Esophagus squamous epithelium (tissue), 5 donors: ENCODE measurements at places on chromosomes 5 and 9.

DNA sequence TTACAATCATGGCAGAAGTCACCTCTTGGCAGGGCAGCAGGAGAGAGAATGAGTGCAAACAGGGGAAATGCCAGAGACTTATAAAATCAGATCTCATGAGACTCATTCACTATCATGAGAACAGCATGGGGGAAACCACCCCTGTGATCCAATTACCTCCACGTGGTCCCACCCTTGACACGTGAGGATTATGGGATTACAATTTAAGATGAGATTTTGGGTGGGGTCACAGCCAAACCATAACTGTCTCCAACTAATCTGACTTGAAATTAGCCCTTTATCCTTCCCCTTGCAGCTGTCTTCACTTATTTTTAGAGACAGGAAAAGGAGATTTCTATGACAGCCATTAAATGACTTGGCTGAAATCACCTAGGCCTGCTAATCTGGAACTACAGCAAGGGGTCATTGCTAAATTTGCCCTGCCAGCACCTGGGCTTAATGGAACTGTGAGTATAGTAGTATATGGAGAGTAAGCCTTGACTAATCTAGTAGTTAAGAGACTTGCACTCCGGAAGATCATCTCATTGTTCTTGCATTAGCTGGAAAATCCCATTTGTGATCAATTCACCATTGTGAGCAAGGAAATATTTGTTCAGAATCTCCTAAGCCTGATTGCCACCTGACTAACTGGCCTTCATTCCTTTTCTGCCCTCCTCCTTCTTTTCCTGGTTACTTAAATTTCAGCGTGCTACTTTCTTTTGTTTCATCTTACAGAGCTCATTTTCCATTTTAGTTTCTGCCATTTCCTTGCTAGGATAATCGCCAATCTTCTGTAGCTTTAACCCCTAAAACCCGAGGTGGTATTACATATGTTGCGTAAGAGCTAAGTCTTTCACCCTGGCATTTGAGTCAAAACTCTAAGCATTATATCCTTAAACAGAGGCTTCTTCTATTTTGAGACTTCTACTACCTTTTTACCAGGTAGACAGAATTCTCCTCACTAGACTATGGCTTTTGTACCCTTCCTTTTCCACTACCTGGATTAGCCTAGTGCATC lies 65.3 kb upstream of the RUSC2 start:
- no peak for DNase-seq

GRCh38 chr9:34282096-34282495 lies 47.0 kb downstream of the KIF24 start:
- DNase-seq, result no peak

DNA sequence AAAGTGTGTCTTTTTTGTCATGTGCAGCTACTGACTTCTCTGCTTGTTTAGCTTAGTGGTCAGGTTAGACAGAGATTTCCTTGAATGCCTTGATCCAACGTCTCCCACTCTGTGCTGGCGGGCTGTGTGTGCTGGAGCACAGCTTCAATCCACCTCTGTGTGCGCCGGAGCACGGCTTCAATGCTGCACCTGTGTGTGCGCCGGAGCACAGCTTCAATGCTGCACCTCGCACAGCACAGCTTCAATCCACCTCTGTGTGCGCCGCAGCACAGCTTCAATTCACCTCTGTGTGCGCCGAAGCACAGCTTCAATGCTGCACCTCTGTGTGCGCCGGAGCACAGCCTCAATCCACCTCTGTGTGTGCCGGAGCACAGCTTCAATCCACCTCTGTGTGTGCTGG lies 69.0 kb upstream of the PHYKPL start:
- DNase-seq, result no peak

DNA sequence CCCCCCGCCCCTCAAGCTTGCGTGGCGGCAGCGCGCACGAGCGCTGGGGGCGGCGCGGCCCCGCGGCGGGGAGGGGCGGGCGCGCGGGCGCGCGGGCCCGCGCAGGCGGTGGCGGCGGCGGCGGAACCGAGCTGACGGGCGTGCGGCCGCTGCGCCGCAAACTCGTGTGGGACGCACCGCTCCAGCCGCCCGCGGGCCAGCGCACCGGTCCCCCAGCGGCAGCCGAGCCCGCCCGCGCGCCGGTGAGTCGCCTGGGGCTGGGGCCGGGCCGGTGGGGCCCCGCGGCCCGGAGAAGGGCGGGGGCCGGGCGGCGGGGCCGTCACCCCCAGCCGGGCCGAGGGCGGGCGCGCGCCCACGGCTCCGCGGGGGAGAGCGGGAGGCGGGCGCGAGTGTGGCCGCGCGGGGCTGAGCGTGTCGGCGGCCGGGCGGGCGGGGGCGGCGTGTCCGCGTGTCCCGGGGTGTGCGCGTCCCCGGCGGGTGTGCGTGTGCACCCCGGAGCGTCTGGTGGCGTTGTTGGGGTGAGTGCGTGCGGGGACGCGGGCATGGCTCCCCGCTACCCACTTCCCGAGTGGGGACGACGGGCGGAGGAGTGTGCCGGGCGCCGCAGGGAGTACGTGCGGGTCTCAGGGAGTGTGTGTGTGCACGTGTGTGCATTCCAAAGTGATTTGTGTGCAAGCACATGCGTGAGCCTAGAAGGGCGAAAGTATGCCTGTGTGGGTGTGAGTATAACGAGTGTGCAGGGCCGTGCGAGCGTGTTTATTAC lies at the start of gene NEK6:
Gene NEK6 (plus strand): TSS at position 106 of the 763 bp plus-strand sequence. CDS start 44,016 bp downstream, outside the sequence.
- no peak for DNase-seq

GRCh38 chr5:147051193-147051592 lies 172.6 kb upstream of the PPP2R2B start:
- no peak for DNase-seq

DNA sequence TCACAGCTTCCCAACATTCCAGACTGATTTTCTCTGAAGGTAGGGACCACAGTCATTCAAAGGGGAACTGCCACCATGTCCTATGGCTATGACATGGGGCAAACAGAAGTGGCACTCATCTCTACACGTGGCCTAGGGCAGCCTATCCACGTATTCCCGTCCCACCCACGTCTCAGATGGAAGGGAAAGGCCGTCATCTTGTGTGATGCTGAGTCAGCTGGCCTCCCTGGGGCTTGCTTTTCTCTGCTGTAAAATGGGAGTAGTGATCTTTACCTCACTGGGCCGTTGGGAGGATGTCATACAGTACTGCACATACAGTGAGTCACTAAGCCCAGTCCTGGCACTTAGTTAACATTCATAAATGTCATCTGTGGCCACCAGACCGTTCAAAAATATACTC lies 72.3 kb downstream of the RAPGEF1 start:
- DNase-seq, result no peak

- no peak for DNase-seq
These were observed 13.7 kb upstream of the PRELID2 start for GRCh38 chr5:145848854-145849253.

GRCh38 chr9:103261951-103262350 lies 266.8 kb downstream of the CYLC2 start:
- DNase-seq, result no peak

GRCh38 chr9:673966-674526 lies 167.5 kb upstream of the DMRT1 start:
- DNase-seq, result no peak

DNA sequence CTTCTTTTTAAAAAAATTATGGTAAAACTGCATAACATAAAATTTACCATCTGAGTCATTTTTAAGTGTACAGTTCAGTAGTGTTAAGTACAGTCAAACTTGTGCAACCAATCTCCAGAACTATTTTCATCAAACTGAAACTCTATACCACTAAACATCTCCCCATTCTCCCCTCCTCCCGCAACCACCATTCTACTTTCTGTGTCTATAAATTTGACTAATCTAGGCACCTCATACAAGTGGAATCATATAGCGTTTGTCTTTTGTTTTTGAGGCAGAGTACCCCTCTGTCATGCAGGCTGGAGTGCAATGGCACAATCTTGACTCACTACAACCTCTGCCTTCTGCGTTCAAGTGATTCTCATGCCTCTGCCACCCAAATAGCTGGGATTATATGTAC lies 24.0 kb upstream of the EBF1 start:
- no peak for DNase-seq

- no peak for DNase-seq
These were observed 82.0 kb downstream of the SLC1A1 start for GRCh38 chr9:4572184-4572826.

GRCh38 chr9:123286324-123286723 lies 17.9 kb upstream of the STRBP start:
- no peak for DNase-seq

DNA sequence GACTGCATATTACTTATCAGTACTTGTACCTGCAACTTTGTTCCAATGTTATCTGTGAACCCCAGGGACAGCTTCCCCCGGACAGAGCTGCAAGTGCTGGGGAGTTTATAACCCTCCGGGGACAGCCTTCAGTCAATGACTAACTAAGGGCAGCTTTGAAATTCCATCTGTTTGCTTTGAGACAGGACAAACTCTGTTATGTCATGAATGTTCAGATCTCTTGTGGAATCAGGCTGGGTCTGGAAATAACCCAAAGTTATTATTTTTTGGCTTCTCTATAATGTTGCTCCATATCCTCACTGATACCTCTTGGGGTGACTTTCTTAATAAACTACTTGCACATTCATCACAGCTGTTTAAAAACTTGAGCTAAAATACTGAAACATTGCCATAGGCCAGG lies 617.5 kb upstream of the TLE4 start:
- no peak for DNase-seq

DNA sequence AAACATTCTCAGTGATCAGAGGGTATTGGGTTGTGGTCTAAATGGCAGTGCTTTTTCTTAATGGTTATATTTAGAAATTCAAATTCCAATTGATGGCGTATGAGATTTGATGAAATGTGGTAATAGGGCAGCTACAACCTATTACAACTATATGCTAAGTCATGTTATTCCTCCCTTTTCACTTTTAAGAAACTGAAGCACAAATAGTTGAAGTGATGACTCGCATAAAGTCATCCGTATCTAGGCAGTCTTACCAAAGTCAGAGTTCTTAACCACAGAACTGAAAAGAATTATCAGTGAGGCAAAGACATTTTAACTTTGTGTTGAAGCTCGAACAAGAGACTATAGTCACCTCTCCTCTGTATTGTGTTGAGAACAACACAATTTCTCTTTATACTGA lies 28.2 kb downstream of the C9orf152 start:
- DNase-seq, result no peak

- no peak for DNase-seq
These were observed 258.7 kb downstream of the TRIM32 start for GRCh38 chr9:116945817-116946216.

DNA sequence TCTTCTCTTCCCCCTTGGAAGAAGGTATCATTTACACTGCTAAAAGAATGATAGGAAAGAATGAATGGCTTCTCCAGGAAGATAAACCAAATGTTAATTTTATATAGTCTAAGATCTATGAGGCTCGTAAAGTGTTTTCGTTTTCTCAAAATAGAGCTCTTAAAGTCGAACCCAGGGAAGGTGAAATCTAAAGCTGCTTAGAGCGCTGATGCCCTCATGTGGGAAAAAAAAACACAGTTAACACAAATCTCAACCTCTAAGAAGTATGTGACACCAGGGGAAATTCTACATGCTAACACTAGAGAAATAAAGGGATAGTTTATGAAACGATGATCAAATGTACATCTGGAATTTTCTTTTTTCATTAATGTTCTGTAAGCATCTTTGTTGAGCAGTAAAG lies 257.9 kb downstream of the RASEF start:
- no peak for DNase-seq

- no peak for DNase-seq
These were observed at the start of gene PCDHA1 for GRCh38 chr5:140785905-140786686. TSS of gene PCDHA1 (plus strand) at chr5:140786140.

DNA sequence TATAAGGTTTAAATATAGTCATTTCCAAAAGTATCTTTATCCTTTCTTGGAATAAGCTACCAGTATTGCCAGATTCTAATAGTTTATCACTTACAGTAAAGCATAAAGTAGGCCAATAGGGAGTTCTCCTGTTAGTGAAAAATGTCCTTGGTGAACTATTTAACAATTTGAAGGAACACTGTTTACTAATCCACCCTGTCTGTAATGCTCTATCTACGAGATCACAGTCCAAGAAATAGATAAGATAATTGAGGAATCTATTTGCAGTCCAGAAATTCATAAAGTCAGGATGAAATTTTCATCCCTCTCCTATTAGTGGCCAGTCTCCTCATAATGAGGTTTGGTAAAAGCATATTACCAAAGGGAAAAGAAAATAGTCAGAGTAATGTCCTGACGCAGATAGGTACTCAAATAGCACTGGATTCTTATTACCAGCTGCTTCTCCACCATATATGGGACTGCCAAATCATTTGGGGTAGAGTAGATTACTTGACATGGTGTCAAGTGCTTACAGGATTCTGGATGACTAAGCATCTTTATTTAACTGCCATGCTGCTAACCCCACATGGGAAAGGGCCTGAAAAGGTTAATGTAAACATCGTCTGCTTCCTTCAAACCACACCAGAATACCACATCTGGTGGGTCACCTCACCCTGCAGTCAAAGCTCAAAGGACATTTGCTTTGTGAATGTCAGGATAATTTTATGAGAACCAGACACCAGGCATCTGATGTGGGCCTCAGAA lies 808.1 kb downstream of the EFNA5 start:
- DNase-seq, result no peak

DNA sequence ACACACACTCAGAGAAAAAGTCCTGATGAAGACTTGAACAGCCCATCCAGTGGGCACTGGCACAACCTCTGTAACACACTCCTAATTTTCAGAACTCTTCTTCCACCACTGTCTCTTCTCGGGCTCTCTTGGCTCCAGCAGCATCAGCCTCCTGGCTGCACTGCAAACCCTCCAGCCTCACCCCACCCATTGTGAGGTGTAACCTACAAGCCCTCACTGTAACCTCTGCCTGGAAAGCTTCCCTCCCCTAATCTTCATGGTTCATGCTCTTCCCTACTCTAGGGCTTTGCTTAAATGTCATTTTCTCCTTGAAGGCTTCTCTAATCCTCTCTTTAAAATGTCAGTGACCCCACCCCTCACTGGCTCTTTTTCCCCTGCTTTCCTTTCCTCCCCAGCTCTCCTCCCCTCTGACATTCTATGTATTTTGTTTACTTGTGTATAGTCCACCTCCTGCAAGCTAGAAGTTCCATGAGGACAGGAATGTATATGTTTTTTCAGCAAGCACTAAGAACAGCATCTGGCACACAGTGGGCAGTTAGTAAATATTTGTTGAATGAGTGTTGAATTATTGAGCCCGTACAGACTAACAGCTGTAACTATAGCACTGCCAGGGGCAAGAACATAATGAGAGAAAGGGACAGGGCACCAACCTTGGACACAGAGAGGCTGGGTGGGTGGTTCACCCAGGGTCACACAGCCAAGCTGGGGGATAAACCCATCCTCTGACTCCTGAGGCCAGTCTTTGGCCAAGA lies 76.4 kb downstream of the ESM1 start:
- DNase-seq, result no peak

- no peak for DNase-seq
These were observed 9.5 kb downstream of the DENND4C start for GRCh38 chr9:19239955-19240354.

GRCh38 chr5:65329266-65329665 lies 152.5 kb downstream of the ADAMTS6 start:
- DNase-seq, result no peak

DNA sequence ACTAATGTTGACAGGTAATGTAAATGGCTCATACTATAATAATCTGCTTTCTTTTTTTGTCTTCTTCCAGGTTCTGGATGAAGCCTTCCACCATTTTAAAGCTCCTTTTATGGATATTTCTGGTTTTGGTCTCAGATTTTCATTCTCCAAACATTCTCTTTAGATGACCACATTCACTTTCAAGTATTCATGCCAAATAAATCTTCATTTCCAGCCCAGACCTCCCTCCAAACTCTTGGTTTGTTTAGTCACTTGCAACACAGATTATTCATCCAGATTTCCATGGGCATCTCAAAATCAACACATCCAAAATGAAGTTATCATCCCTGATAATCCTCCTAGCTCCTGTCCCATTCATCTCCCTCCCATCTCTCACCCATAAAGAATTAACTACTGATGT lies 40.3 kb upstream of the SVEP1 start:
- no peak for DNase-seq
